ENCODE measurements at places on chromosomes 5 and 9.
A peak's percentile ranks its signal among the peaks of the same experiment; 100 is the strongest.

- DNase-seq = no peak
These were observed 328.3 kb downstream of the TMEM167A start for GRCh38 chr5:82748688-82749460.

DNA sequence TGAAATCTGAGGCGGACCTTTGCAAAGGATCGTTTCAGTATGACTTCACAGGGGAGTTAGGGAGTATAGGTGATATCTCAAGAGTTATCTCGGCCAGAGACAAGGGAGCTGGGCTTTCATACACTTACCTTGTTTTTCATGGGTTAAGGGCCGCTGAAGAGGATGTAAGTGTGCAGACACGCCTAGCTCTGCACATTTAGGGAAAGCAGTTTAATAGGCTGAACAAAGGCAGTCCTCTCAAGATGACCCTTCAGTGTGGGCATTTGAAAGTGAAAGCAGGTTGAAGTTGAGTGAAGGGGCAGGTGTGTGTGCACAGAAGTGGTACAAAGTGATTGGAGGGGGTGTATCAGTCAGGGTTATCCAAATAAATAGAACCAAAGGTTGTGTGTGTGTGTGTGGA, 33.1 kb upstream of the PRXL2C start:
- DNase-seq = no peak

GRCh38 chr5:139670369-139671095, 22.4 kb downstream of the CXXC5 start:
- no peak for DNase-seq

- DNase-seq = no peak
These were observed at the start of gene PCDHB14 for GRCh38 chr5:141223112-141223783. TSS of gene PCDHB14 (plus strand) at chr5:141223343. CDS start at chr5:141223506, 163 bp downstream.

GRCh38 chr9:15231788-15232635, 75.0 kb downstream of the TTC39B start:
- no peak for DNase-seq

- peak; percentile 10 for DNase-seq
These were observed 2.3 kb downstream of the ADRB2 start for GRCh38 chr5:148828511-148829247.

DNA sequence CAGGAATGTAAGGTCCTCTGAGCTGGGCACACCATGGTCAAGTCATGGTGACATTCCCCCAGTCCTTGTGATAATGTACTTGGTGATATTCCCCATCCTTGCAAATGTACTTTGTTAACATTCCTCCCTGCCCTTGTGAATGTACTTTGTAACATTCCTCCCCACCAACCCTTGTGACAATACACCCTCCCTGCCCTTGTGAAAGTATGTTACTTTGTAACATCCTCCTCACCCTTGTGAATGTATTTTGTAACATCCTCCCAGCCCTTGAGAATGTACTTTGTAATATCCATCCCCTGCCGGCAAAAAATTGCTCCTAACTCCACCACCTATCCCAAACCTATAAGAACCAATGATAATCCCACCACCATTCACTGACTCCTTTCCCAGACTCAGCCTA, 53.3 kb downstream of the RAPGEF6 start:
- DNase-seq = no peak

DNA sequence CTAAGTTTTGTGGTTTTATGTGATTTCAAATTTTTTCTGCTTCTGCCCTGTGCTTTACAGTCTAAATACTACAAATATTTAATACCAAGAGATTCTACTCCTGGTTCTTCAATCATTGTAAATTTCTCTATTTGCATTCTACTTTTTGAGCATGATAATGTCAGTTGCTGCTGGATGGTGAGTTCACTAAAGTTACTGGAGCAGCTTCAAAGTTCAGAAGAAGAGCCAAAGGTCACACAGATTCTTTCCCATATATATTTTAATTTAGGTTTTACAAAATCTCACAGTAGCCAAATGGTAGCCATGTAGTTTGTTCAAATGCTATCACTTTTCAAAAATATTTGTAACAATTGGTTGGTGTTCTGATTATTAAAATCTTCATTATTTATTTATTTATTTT, 378.7 kb downstream of the TMEM232 start:
- no peak for DNase-seq

- DNase-seq = no peak
These were observed 129.4 kb upstream of the OR13F1 start for GRCh38 chr9:104374711-104375110.

DNA sequence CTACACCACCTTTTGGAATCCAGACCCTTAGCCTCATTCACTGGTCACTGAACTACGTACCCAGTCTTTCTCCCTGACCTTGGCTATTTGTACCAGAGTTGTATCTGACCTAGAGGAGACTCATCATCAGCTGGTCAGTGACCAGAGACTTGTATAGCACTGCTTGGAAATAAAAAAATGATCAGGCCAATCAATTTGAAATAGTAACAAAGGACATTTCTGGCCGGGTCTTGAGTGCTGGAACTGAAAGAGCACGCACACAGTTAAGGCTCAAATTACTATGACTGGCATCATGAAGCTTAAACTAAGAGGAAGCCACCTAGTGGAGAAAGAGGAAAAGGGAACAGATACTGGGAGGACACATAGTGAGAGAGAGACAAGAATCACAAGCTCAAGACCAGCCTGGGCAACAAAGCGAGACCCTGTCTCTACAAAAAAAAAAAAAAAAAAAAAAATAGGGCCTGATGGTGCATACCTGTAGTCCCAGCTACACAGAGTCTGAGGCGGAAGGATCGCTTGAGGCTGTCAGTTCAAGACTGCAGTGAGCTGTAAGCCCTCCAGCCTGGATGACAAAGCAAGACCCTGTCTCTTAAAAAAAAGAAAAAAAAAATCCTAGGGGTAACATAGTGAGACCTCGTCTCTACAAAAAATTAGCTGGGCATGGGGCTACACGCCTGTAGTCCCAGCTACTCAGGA, 12.8 kb upstream of the SRP19 start:
- peak; percentile 16 for DNase-seq

GRCh38 chr9:85292261-85292660, 449.5 kb downstream of the AGTPBP1 start:
- no peak for DNase-seq

- DNase-seq = no peak
These were observed 7.9 kb downstream of the SLC6A3 start for GRCh38 chr5:1437226-1437829.

DNA sequence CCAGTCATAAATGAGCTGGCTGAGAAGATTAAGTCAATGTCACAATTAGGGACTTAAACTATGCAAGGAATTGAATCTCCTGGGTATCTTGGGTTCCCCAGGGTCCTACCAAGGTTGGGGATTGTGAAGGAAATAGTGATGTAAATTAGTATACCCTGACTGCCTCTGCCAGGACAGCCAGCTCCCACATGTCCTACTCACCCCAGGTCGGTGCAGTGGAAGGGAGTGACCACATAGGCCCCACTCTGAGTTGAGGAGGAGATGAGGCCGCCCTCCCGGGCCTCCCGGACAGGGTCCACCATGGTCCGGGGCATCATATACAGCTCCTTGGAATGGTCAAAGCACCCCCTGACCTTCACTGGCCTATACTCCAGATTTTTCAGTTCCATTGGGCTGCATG, 2.7 kb downstream of the SURF1 start:
- no peak for DNase-seq

GRCh38 chr5:81965524-81965923, 6.3 kb upstream of the ATG10 start:
- DNase-seq = no peak

DNA sequence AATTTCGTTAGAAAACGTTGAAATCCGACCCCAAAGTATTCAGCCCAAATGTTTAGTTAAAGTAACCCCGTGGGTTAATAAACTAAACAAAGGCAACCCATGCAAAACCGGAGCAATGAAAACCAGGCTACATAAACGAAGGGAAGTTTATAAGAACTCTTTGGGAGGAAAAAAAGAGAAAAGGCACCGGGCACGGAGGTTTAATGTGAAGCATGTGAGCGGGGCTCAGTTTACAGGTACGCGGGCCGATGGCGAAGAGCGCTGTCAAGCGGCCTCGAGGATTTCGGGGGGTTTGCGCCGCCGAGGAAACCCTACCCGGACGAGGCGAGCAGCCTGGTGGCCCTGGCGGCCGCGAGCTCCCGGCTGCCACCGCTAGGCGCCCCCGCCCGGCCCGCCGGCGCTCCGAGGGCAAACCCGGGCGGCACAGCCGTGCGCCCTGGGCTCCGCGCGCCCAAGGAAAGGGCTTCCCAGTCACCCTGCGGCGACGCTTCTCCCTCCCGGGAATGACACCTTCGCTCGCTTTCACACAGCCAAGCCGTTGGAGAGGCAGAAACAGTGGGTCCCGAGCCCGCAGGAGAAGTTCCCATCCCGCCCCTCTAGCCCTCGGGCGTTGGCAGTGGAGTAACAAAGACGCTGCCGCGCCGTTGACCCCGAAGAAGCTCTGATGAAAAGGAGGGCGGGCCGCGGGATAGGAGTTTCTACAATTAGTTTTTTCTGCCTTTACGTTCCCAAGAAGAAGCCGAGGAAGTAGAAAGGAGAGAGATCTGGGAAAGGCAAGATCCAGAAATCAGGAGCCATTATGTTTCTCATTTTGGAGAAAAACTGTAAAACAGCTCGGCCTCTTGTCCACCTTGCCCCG, 126.0 kb downstream of the TMEM174 start:
- no peak for DNase-seq

DNA sequence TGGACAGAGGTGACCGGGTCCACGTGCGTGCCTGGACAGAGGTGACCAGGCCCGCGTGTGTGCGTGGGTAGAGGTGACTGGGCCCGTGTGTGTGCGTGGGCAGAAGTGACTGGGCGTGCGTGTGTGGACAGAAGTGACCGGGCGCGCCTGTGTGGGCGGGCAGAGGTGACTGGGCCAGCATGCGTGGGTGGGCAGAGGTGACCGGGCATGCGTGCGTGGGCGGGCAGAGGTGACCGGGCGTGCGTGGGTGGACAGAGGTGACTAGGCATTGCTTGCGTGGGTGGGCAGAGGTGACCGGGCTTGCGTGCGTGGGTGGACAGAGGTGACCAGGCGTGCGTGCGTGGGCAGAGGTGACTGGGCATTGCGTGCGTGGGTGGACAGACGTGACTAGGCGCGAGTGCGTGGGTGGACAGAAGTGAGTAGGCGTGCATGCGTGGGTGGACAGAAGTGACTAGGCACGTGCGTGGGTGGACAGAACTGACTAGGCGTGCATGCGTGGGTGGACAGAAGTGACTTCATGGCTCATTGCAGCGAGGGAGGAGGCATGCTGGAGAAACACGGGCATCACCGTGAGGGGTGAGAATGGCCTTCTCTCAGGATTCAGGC, 254.1 kb upstream of the IRX4 start:
- DNase-seq = no peak

DNA sequence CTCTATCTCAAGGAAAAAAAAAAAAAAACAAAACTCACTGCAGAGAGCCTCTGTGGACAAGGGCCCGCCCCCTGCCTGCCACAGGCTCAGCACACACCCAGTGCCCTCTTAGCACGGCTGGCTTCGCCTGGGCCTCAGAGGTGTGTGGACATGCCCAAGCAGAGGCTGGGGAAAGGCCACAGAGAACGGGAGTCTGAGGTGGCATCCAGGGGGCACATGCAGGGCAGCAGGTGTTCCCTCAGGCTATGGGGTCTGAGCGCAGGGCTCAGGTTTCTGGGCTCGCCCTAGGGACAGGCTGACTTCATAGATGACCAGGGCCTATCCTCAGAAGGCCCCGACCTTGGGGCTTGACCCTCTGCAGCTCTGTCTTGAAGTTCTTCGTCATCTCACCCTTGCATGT, 138.7 kb downstream of the ZNF354C start:
- DNase-seq = no peak

- DNase-seq = no peak
These were observed 21.7 kb upstream of the NSD1 start for GRCh38 chr5:177111720-177112394.

DNA sequence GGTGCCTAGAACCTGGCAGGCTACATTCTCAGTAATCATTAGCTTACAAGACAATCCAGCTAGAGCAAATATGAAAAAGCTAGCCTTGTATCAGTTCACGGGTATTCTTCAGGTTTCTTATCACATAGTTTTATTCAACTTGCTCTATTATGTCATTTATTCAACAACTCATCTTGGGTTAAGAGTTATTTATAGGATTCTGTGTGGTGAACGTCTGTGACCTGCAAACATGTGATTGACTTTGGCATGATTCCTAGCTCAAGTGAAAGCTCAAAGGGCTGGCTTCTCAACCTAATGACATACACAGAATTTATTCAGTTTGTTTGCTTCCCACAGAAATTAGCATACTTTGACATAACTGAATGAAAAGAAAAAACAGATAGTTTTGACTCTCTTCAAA, 173.1 kb downstream of the PLPPR1 start:
- DNase-seq = no peak

GRCh38 chr5:172766287-172767108, 4.5 kb downstream of the DUSP1 start:
- DNase-seq = no peak

DNA sequence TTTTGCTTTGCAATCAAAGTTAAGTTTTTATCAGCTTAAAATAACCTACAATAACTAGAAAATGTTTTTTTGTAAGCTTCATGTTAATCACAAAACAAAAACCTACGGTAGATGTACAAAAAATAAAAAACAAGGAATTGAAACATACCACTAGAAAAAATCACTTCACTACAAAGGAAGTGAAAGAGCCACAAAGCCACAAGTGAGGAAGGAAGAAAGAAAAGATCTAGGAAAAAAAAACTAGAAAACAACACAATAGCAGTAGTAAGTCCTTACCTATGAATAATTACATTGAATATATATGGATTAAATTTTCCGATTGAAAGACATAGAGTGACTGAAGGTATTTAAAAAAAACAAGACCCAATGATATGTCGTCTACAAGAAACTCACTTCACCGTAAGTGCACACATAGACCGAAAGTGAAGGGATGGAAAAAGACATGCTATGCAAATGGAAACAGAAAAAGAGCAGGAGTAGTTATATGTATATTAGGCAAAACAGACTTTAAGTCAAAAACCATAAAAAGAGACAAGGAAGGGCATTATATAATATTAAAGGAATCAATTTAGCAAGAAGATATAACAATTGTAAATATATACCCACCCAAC, 13.4 kb upstream of the ZDHHC21 start:
- DNase-seq = no peak

GRCh38 chr5:36153726-36154125, 1.8 kb downstream of the SKP2 start:
- DNase-seq = no peak

DNA sequence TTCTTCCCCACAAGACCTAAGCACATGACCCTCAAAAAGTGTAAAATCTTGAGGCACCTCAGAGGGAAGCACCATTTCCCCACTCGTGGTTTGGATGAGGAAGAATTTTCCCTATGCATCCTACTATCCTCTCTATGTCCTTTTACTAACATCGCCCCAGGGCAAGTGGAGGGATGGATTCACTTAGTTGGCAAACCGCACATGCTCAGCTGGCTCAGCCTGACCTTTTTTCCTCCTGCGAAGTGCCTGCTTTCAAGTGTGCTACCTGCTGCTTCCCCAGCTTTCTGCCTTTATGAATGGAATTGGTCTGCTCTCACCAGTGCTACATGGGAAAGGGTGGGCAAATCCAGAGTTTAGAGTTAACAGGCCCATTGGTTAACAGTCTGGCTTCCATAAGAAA, 56.6 kb upstream of the IFNK start:
- DNase-seq = no peak

Data from epithelial cell of prostate (primary cell).